ENCODE measurements at places on chromosomes 11 and 22. TPM values are rescaled to one million over a fixed set of nuclear protein-coding genes. Genes with fewer than 3 reads are reported as not detected.

The CPT1B gene
- 49.6 TPM for total RNA-seq

The LRRC74B gene
- total RNA-seq = not detected

The IGSF9B gene
- total RNA-seq = 5.4 TPM

The KRTAP5-2 gene
- total RNA-seq = not detected

The OR52R1 gene
- not detected for total RNA-seq

The MED19 gene
- total RNA-seq = 11.8 TPM

The MS4A4E gene
- not detected for total RNA-seq

DNA sequence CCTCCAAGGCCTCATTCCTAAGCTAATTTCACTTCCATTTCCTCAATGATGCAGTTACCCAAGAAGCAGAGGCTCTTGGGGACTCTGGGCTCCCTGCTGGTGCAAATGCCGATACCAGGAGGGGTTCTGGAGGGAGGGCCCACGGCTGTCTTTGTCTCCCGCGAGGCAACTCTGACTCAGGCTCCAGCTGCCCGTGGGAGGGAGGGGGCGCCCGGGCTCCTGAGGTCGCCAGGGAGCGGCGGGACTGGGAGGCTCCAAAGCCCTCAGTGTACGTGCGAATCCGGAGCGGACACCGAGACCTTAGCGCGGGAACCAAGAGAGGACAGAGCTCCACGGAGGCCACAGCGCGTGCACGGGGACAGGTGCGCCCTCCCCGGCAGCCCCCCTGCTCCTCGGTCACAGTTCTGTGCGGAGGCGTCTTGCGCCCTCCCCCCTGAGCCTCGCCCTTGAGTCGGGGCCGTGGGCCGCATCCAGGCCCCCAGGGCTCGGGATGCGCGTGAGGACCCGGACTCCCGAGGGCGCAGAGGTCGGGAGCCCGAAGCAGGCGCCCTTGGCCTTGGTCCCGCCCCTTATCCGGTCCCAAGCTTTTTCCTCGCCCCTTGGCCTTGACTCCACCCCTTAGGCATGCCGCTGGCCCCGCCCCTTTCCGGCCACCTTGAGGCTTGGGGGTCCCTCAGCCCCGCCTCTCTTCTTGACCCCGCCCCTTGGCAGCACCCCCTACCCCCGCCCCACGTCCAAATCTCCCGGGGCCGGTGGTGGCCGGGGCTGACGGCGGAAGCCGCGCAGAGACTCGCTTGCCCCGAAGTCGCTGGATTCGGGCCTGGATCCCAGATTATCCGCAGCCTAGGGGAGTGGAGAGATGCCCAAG, 4.7 kb upstream of the SHISA8 start:
- DNase-seq = peak; percentile 53

DNA sequence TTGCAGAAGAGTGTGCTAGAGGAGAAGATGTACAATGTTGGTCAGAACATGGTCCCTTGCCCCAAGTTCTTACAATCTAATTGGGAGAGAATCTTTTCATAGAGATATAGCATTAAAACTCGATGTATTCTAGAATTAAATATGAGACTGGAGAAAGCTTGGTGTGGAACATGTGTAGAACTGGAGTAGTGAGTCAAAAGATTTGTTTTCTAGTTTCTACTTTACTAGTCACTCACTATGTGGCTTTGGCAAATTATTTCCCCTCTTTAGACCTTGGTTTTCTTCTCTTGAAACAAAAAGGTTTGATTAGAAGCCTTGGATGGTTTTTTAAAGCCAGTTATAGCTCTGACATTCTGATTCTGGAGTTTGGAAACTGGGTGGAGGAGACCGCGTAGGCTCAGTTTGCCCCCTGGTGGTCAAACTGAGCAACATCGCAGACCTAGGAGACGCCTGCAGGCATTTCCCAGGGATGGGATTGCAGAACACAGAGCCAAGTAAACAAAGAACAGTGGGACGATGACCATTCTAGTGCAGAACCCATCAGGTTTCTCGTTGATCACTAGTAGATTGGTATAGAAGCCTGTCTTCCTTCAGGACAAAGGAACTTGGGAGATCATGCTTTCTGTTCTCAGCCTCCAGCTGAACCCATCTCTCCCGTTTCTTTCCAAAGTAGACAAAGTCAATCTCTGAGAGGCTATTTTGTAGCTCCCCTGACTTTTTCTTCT, 8.5 kb upstream of the CHRDL2 start:
- peak; percentile 77 for DNase-seq

DNA sequence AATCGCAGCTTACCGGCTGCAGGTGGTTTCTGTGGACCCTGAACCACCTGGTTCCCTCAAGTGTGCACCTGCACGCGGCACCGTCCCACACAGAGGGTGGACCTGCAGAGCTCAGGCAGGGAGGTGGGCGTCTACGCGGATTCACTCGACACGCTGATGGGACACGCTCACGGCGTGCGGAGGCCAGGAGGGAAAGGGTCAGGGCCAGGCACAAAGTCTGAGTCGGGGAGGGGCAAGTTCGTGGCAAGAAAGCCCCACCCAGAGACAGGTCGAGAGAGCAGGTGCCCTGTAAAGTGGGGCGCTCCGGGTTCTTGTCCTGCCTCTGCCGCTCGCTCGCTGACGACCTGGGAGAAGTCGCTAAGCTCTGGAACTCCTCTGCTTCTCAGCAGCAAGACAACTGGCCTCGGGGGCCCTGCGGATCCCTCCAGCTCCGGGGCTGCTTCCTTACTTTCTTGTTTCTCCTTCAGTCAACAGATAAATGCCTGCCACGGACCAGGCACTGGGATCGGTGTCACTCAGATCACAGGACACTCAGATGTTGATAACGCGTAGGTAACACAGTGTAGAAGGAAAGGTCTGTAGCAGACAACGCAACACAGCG, 72.4 kb upstream of the NUP50 start:
- no peak for DNase-seq

DNA sequence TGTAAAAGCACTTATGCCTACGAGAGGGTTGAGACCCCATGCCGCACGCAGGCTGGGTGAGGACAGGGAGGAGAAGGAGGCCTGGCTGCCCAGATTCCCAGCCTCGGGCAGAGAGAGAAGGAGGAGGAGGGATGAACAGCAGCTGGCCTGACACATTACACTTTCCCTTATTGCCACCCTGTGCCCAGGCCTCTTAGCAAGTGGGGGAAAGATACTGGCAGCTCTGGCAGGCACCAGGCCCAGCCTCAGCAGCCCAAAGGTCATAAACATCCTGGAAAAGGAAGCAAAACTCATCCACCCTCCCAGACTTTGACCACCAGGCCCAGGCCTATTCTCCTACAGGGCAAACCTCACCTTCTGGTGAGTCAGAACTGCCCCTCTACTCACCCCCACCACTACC, 4.7 kb downstream of the PLAAT3 start:
- DNase-seq = no peak

GRCh38 chr11:134497586-134497985, 85.5 kb upstream of the B3GAT1 start:
- no peak for DNase-seq

DNA sequence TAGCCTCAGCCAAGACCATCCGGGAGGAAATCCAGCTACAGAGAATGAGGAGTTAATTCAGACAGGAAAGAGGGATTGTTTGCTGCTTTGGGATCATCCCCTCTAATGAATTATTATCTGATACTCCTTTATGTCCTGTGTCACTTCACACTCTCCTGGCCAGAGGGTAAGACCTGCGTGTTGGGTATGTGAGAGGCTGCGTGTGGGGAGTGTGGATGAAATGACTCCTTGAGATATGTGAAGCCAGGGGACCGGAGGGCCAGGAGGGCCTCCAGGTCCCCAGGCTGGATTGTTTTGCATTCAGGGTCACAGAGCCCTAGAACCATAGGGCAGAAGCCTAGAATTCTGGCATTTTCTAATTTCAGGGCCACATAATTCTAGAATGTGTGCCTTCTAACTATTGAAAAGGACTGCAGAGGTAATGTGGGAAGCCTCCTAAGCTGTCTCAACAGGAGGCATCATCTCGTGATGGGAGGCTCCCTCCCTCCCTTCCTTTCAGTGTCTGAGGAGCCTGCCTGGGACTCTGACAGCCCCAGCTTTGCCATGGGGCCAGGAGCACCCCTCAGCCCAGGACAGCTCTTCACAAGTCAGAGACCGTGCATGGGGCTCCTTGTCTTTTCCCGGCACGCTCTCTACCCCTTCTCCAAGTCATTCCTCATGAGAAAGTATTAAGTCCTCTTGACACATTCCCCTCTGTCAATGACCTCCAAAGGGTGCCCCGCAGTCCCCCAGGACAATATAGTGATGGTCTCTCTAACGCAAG, 3.7 kb downstream of the TPBGL start:
- no peak for DNase-seq

- no peak for DNase-seq
Observed at GRCh38 chr11:130370845-130371590, 56.3 kb upstream of the ZBTB44 start.

DNA sequence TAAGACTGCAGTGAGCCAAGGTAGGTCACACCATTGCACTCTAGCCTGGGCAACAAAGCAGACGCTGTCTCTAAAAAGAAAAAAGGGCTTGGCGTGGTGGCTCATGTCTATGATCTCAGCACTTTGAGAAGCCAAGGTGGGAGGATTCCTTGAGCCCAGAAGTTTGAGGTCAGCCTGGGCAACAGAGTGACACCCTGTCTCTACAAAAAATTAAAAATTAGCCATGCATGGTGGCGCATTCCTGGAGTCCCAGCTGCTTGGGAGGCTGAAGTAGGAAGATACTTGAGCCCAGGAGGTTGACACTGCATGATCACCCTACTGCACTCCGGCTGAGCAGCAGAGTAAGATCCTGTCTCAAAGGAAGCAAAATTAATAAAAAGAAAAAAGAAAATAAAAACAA, 38.9 kb upstream of the RDX start:
- no peak for DNase-seq

- no peak for DNase-seq
Observed at GRCh38 chr22:35727436-35727835, 9.8 kb downstream of the APOL5 start.

GRCh38 chr11:12587333-12587991, 86.8 kb upstream of the TEAD1 start:
- DNase-seq = no peak

DNA sequence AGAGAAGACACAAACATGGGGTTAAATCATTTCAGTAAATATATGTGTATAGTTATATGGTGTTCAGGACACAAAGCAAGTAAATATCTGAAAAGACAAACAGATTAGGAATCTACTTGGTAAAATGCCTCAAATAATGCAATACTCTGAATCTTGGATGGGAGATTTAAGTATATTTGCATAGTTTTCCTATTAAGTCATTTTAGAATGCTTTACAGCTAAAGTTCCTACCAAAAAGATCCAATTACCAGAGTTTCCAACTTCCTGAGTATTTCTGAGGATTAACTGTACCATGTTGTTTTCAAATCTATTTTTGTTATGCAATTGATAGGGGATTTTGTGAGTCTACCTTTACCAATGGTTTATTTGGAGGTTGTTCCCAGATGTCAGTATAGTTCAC, 424.4 kb upstream of the CCDC179 start:
- DNase-seq = no peak

DNA sequence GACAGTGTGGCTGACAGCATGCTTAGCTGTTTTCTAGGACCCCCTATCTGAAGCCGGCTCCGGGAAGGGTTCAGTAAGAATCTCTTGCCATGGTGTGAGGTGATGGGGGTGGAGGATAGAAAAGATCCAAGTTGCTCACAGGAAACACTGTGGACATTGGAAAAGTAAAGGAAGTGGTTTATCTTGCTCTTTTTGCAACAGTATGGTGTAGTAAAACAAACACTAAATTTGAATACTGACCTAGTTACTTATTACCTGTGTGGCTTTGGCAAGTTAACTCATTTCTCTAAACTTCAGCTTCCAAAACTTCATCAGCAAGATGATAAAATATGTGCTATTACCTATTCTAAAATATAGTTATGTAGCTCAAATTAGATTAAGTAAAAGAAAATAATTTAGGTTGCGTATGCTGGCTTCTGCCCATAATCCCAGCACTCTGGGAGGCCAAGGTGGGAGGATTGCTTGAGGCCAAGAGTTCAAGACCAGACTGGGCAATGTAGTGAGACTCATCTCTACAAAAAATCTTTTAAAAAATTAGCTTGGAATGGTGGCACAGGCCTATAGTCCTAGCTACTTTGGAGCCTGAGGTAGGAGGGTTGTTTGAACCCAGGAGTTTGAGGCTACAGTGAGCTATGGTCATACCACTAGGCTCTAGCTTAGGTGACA, 51.6 kb upstream of the APOA1 start:
- DNase-seq = no peak

DNA sequence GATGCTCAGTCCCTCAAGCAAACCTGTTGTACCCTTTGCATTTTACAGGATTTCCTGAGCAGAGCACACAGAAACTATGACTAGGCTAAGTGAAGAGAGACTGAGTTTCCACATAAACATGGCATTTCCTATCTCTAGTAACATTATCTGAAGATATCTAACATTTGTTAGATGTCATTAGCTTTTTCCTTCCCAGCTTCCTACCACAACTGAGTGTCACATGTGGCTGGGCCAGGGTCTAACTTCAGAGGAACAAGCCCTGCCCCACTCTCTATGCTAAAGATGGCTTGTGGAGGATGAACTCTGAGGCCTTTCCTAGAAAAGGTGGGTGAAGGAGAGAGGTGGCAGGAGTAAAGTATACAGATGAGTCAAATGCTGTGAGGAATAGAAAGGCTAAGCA, 16.5 kb downstream of the C22orf42 start:
- no peak for DNase-seq

GRCh38 chr11:130715877-130716220, 200.4 kb downstream of the SNX19 start:
- no peak for DNase-seq

All from neural progenitor cell (in vitro differentiated cells).